ENCODE measurements at places on chromosomes 6 and 20.

- DNase-seq: no peak
Observed at GRCh38 chr20:52217689-52218395, 26.3 kb upstream of the ZFP64 start.

DNA sequence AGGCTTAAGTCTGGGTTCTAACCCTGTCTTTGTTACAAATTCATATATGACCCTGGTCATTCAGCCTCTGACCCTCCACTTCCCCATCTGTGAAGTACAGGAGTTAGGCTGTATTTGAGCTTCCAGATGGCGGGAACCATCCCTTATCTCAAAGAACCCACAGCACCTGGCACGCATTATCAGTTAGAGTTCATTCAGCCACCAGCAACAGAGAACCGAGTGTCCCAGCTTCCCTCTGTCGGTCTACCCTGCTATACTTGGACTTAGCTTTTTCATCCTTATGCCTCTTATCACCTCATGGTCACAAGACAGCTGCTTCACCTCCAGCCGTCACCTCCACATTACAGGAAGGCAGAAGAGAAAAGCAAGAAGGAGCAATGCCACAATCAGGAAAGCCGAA, 147.8 kb downstream of the EYA2 start:
- DNase-seq: no peak

GRCh38 chr6:137119196-137120104, 54.0 kb downstream of the IL22RA2 start:
- no peak for DNase-seq

- no peak for DNase-seq
Observed at GRCh38 chr6:170057034-170057734, 233.7 kb downstream of the DLL1 start.

GRCh38 chr20:51389543-51390264, 152.8 kb downstream of the NFATC2 start:
- DNase-seq: no peak

DNA sequence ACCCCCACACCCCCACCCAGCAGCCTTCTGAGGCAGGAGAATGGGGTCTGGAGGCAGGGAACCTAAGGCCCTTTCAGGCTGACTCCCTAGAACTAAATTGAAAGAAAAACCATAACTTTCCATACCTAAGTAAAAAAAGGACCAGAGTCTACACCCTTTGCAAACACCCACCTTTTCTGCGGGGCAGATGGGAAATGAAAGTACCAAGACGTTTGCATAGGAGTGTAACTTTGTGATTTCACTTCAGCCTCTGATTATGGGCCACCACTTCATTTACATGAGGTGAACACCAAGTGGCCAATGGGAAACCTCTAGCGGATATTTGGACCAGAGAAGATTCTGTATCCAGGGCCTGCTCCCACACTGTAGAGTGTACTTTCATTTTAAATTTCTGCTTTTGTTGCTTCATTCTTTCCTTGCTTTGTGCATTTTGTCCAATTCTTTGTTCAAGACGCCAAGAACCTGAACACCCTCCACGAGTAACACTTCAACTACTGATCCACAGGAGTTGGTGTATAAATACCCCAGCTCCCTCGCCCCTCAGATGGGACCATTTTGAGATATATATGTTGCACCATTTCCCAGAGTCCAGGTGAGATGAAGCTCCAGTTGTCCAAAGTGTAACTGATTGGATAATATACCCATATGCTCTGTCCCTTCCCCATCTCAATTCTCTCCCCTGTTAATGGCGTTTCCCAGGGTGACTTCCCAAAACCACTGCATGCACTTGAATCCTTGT, 18.9 kb upstream of the SRSF6 start:
- DNase-seq: no peak

DNA sequence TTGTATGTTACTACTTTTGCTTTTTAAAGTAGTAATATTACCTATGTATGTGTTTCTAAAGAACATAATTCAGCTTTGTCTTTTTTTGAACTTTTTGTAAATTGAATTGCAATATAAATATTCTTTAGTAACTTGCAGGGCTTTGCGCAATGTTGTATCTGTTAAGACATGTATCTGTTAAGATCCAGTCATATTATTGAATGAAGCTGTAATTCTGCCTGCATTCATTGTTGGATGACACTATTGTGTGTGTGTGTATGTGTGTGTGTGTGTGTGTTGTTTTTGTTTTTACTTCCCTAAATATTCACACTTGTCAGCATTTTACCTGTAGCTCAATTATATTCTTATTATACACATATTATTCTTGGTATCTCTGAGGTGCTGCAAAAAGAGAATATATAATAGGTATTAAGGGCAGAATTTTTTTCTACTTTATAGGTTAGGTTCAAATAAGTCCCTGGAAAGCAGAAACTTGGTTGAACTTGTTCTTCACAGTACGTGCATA, 164.0 kb downstream of the MEI4 start:
- no peak for DNase-seq

DNA sequence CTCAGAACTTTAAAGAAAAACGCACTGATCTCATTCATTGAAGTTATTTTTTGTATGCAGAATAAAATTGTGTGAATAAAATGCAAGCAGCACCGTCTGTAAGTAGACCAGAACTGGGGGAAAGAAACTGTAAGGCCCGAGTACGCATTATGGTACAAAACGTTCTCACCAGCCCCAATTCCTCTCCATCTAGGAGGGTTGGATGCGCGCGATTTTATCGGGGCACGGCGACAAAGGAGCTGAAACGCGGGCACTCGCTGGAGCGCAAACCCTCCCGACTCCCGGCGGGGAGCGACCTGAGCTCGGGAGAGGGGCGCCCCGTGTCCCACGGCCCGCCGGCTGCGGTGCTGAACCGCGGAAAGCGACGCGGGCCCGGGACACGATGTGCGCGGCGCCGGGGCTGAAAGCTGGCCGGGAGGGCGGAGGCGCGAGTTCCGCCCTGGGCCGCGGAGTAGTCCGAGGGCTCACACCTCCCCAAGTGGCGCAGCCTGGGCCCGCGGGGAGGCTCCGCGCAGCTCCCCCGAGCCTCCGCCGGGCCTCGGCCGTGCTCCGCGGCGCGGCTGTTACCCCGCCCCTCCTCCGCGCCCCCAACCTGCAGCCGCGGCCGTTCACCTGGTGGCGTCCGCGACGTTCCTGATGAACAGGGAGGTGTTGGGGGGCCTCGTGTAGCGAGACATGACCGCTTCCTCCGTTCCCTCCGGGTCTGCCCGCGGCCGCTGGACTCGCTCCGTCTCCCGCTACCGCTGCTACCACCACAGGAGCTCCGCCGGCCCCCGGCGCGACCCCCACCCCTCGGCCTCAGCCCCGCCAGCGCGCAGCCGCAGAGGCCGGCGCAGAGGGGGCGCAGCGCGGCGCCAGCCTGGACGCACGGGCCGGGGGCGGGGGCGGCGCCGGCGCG, at the start of gene SRSF12:
SRSF12 (minus strand) TSS at position 861 of the 898 bp plus-strand sequence; CDS start at position 677, 184 bp downstream.
- no peak for DNase-seq

DNA sequence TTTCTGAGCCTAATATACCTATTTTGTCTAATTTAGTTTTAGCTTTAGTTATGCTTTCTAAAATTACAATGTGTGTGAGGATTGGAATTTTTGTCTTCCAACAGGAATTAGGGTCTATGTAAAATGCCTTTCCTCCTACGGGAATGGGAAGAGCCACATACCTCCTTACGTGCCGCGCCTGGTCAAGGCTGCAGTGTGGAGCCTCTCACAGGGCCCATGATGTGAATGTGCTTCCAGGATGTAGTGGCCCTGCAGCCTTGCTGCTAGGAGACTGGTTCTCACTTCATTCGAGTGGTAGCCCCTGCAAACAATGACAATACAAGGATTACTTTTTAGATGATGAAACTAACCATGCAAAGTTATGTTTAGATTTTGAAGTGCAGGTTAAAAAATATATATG, 110.2 kb downstream of the SOBP start:
- no peak for DNase-seq

- DNase-seq: no peak
Observed at GRCh38 chr6:167528976-167529375, 204.1 kb downstream of the TTLL2 start.

DNA sequence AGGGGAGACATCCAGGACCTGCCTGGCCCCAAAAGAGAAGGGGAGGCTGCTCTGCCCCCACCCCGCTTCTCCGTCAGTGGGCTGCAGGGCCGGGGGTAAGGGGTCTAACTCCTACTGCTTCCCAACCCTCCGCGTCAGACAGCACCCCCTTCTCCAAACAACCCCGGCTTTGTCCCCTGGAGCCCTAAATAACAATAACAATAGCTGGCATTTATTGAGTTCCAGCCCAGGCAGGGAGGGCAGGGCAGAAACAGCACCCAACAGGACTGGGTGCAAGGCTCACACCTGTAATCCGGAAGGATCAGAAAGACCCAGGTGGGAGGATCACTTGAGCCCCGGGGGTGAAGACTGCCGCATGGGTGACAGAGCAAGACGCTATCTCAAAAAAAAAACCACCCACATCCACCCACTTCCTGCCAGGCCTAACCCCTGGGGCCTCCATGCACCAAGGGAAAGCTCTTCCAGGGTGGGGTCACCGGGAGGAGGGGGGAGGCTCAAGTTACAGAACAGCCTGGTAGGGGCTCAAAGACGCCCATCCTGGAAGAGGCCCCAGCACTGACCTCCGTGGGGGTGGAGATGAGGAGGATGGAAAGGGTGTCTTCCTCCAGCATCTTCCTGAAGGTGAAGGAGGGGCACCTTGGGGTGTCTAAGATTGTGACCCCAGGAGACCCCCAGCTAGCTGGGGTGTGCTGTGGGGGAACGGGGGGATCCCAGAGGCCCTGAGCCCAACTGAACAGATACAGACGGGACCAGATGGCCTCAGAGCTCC, 1.3 kb upstream of the FNDC11 start:
- no peak for DNase-seq

DNA sequence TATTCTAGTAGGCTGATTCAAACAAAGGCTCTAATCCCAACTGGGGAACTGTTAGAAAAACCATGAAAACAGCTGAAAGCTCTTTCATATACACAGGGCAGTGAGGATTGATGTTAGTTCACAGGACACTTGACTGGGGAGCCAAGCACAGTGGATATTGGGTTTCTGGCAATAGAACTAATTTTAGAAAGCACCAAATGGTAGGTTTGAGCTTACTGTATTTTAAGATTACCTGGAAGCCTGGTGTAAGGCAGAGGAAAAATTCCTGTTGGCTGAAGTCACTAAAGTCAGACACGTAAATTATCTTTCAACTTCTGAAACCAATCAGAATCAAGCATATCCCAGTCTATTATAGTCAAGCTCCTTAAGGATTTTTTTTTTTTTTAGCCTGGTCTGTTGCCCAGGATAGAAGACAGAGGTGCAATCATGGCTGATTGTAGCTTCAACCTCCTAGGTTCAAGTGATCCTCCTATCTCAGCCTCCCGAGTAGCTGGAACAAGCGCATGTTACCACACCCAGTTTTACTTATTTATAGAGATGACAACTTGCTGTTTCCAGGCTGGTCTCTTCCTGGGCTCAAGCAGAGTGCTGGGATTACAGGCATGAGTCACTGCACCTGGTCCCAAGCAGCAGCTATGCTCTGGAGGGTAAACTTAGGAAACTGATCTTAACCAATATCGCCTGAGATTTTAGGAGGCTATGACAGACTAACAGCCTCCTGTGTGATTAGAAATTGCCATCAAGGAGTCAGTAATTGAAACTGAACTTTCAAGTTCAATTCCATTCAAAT, 32.5 kb upstream of the SYNCRIP start:
- DNase-seq: no peak

GRCh38 chr6:128641703-128642102, 121.3 kb upstream of the PTPRK start:
- no peak for DNase-seq

- DNase-seq: no peak
Observed at GRCh38 chr6:170113141-170113540, 177.7 kb downstream of the DLL1 start.

GRCh38 chr20:48339190-48339985, 488.4 kb downstream of the PREX1 start:
- DNase-seq: no peak

GRCh38 chr6:144149558-144149893, 791 bp upstream of the STX11 start:
- no peak for DNase-seq

DNA sequence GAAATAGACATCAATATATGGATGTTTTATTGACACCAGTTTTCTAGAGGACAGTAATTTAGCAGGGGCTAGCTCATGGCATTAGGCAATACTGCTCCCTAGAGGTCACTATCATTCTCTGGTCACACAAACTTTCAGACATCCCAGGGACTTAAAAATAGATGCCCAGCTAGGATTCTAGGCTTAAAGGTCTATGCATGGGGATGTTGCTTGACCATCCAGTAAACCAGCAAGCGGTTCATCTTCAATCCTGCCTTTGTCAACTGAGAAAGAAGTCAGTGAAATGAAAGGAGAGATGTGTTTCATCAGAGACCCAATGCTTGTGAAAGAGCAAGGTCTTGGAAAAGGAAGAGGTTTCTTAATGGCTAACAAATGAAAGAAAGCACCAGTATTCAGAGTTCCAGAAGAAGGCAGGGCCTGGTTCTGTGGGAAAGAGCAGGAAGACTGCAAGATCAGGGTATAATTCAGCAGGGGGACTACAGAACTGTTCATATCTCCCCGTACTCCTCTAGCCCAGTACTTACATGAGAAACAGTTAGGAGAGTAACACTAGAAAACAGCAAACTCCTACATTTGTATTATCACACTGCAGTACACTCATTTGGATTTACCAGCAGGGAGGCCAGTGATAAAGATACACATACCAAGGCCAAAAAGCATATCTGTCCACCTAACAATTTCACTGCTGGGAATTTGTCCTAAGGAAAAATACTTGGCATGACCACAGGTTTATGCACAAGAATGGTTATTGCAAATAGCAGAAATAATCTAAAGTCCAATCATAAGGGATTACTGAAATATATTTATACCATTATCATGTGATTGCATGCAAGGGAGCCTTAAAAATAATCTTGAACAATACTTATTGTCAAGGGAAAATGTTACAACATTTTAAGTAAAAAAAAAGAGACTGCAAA, 151.4 kb upstream of the LAMA2 start:
- peak; percentile 31 for DNase-seq

DNA sequence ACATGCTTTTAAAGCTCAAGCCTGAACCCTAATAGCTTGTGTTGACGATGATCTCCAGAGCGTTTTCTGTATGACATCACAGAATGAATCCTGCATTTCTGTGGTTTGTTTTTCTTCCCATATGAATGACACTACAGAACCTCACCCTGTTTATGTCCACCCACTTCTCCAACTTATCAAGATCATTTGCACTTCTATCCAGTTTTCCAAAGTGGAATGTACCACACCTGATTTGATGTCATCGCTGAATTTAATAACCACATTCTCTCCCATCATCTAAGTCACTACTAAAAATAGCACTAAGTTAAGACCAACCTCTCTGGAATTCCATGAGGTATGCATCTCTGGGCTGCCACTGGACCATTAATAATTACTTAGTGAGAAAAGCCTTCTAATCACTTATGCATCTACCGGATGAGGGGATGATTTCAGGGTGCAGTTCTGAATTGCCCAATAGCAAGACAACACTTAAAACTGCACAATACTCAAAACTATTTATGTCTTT, 33.3 kb upstream of the CITED2 start:
- peak; percentile 88 for DNase-seq
